ENCODE measurements at places on chromosomes 11 and 22.

DNA sequence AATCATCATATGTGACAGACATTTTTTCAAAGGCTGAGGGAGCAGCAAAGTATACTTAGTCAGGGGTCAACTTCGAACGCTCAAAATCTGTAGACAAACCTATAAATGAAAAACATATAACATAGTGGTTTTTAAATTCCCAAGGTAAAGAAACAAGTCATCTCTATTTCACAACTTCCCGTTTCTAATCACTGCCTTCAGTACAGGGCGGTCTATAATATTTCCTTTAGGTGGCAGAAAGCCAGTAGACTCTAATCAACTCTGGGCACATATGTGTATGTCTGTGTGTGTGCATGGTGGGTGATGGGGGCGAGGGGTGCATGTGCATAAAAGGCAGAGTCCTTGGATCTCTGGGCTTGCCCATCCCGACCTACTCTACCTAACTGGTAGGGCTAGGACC lies 55.0 kb upstream of the ARFGAP3 start:
- DNase-seq = no peak

DNA sequence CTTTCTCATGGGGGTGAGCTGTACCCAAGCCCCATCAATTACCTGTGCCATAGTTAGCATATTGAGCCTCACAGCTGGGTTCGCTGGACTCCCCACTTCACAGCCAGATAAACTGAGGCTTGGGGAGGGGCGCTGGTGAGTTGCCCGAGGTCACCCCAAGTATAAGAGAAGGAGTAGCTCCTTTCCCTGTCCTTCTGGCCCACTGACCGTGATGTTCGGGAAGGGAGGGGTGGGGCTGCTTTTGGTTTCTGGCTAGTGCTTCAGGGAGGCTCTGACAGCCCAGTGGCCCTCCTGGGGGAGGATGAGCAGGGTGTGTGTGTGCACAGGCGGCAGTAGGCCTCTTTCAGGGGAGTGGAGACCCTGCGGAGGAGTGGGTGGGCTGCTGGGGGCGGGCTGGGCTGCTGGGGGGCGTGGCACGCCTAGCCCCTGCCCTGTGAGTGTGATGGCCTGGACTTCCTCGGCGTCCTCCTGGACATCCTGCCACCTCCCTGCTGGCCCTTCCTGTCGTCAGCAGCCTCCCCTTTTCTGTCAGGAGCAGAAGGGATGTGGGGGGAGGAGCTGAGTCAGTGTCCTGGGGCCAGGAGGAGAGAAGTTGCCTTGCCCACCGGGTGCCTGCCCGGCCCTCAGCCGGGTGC lies 50.3 kb downstream of the TRIOBP start:
- DNase-seq = no peak

- no peak for DNase-seq
Measured at GRCh38 chr11:72353861-72354260, 80.5 kb downstream of the CLPB start.

- DNase-seq = no peak
Measured at GRCh38 chr22:46851941-46852340, 89.5 kb downstream of the TBC1D22A start.

DNA sequence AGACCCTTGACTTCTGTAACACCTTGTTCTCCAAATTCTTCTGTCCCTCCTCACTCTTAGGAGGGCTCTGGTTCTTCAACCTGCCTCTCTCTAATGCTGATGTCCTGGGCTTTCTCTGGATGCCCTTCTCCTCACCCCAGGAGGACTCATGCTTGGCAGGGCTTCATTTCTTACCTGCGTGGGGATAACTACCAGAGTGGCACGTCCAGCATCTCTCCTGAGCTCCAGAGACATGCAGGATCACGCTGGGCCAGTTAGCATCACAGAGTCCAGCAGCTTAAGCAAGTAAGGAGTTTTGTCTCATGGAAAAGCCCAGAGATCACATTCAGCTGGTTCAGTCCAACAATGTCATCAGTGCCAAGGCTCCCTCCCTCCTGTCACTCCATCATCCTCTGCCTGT lies 36.4 kb downstream of the RTL6 start:
- DNase-seq = no peak

DNA sequence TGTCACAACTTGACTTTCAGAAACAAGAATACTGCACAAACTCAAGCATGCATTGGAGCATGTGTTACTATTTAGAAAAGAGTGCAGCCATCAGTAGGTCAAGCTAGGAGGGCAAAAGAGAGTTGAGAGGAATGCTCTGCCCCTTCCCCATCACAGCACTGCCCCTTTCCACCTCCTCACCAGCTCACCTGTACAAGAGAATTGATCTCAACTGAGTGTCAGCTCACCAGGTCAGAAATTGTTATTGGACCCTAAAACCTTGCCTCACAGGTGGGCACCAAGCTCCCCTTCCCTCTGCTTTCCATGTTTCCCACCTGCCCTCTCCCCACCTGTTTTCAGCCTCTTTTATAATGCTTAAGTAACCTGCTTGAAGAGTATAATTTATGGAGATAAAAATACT lies 48.8 kb downstream of the DKK3 start:
- DNase-seq = no peak

GRCh38 chr11:1771700-1772099 lies 8.0 kb upstream of the CTSD start:
- DNase-seq = no peak

DNA sequence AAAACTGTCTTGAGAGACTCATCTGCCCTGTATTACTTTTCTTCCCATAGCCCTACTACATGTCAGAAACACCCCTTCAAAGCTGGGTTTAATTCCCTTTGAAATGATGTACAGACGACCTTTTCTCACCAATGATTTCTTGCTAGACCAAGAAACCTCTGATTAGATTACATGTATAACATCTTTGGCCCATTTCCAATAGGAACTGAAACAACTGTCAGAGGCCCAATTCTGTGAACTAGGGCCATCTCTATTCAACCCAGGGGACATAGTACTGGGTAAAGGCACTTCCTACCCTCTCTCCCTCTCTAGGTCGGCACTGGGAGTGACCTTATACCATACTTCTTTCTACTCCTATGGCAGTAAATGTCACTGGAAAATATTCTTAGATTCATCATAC lies 19.4 kb downstream of the NPAT start:
- DNase-seq = no peak

- peak; percentile 56 for DNase-seq
Measured at GRCh38 chr22:26360169-26360885, 68.7 kb upstream of the ASPHD2 start.

DNA sequence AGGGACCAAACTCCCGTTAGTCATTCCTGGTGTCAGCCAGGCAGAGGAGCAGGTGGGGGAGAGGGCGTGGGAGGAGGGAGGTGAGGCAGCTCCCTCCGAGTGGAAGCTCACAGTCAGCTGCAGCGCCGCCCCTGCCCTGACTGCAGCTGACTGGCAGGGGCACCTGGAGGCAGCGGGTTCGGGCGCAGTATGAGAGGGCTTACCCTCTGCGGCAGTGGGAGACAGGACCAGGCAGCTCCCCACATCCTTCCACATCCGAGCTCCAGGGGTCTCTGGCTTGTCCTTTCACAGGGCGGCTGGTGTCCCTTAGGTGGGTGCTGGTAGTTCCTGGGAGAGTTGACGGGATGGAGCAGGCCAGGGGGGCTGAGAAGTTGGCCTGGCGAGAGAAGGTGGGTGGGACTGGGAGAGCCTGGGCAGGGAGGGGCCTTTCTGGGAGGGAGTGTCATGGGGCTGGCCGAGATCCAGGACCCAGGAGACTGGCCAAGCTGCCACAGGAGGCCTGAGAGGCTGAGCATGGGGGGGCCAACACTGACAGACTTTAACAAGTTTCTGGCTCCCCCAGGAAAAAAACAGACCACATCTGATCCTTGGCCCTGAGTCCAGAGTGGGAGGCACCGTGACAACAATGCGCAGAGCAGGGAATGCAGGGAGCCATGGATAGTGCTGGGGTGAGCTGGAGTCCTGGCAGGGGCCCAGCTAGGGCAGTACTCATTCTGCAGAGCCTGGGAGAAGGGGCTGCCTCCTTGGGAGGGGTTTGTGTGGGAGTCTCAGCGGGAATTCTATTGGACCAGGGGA lies 4.9 kb downstream of the ADORA2A start:
- DNase-seq = no peak

Data from T-helper 9 cell (primary cell).